ENCODE measurements at places on chromosomes 12 and 14.

- DNase-seq: no peak
Measured at GRCh38 chr12:12011880-12012260, 58.9 kb upstream of the BCL2L14 start.

GRCh38 chr12:64097366-64098105 lies 124.6 kb downstream of the KICS2 start:
- no peak for DNase-seq

DNA sequence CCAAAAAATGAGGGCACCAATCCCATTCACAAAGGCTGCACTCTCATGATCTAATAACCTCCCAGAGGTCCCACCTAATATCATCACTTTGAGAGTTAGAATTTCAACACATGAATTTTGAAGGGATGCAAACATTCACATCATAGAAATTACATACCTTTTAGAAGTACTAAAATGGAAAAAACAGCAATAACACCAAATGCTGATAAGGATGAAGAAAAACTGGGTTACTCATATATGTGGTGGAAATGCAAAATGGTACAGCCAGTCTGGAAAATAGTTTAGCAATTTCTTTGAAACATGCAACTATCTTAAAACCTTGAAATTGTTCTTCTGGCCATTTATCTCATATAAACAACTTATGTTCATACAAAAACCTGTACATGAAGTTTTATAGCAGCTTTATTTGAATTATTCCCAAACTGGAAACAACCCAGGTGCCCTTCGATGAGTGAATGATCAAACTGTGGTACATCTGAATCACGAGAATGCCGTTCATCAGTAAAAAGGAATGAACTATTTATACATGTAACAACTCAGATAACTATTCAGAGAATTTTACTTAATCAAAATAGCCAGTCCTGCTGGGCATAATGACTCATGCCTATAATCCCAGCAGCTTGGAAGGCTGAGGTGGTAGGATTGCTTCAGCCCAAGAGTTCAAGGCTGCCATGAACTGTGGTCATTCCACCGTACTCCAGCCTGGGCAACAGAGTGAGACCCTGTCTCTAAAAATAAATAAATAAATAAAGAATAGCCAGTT lies 109.4 kb upstream of the SSTR1 start:
- no peak for DNase-seq

DNA sequence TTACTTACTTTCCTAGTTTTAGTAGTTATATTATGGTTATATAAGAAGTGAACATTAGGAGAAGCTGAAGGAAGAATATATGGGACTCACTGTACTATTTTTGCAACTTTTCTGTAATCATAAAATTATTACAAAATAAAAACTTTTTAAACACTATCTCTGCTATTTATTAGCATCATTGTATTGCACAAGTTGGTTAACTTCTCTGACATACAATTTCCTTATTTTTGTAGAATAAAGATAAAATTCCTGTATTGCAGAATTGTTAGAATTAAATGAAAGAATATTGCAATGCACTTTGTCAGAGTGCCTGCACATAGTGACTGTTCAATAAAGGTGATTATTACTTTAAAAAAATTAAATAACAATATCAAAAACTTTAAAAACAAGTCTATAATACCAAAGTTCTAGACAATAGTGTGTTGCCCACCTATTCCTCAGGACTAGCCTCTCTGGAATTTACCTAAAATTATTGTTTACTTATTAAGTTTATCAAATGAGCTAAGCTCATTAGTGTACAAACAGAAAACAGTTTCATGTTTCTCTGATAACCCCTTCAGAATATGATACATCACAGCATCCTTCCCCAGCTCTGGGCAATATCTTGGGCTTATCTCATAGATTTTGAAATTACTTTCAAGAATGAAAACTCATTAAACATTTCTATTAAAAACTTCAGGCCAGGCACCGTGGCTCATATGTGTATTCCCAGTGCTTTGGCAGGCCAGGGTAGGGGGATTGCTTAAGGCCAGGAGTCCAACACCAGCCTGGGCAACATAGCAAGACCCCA lies 77.4 kb upstream of the TMPO start:
- DNase-seq: no peak

GRCh38 chr12:76275511-76276093 lies 72.6 kb downstream of the BBS10 start:
- DNase-seq: no peak

GRCh38 chr12:110936367-110937103 lies 16.2 kb upstream of the MYL2 start:
- no peak for DNase-seq

DNA sequence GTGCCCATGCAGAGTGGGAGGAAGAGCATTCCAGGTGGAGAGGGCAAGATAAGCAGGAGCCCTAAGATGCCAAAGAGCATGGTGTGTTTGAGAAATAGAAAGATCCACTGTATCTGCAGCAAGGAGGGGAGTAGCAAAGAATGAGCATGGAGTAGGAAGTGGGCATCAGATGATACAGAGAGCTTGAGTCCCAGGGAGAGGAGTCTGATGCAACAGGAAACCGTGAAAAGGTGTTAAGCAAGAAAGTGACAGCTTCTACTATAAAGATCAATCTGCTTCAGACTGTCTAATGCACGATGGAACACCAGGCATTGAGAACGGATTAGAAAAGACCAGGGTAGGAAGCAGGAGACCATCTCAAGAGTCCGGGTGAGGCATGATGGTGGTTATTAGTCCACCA lies 12.3 kb upstream of the GPRC5D start:
- no peak for DNase-seq

- DNase-seq: no peak
Measured at GRCh38 chr12:111569363-111570083, 29.6 kb downstream of the ATXN2 start.

DNA sequence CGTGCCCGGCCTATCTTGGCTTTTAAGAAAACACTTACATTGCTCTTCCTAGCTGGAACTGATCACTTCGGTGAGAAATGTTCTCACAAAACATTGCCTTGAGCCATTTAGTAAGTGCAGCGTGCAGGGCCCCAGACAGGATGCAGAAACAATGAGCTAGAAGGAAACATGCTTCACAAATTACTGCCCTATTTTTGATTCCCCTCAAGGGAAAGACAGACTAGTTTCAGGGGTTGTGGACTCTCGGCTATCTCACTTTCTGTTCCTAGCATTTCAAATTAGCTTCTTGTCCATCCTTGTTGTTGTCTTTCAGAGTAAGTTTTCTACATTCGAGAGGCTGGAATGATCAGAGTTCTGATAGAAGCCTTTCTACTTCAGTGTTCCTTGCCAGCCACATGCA lies 21.6 kb downstream of the TGFB3 start:
- no peak for DNase-seq

GRCh38 chr12:60308366-60308991 lies 712.6 kb downstream of the SLC16A7 start:
- no peak for DNase-seq

DNA sequence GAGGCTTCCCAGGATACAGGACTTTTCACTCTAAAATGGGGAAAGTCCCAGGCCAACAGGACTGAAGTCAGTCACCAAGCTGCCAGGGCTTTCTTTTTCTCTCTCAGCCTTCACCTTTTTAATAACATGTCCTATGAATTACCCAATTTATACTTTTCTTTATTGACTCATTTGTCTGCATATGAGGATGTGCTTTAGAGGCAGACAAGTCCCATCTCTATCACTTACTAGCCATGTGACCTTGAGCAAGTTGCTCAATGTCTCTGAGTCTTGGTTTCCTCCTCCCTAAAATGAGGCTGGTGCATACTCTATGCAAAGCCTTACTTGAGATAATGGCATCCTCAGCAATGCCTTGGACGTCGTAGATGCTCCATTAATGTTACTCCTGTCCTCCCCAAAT lies 98.1 kb upstream of the TMPO start:
- DNase-seq: no peak

GRCh38 chr12:114355389-114356088 lies 50.4 kb downstream of the TBX5 start:
- DNase-seq: no peak

GRCh38 chr12:89252284-89252683 lies 100.0 kb downstream of the DUSP6 start:
- DNase-seq: no peak

DNA sequence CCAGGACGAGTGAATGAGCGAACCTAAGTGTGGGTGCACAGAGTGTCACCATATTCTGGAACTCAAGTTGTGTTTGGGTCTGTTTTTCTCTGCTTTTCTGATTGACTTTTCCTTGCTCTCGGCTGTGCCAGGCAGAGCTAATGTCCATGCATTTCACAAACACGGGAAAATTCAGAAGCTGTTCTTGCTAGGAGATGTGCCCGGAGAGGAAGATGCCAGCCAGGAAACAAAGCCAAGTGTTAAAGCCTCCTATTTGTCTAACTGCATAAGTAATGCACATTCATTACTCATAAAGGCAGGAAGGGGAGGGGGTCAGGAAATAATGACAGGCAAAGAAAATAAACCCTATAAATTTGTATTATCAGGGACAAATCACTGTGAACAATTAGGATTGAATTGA lies 250.4 kb upstream of the SFSWAP start:
- DNase-seq: no peak

DNA sequence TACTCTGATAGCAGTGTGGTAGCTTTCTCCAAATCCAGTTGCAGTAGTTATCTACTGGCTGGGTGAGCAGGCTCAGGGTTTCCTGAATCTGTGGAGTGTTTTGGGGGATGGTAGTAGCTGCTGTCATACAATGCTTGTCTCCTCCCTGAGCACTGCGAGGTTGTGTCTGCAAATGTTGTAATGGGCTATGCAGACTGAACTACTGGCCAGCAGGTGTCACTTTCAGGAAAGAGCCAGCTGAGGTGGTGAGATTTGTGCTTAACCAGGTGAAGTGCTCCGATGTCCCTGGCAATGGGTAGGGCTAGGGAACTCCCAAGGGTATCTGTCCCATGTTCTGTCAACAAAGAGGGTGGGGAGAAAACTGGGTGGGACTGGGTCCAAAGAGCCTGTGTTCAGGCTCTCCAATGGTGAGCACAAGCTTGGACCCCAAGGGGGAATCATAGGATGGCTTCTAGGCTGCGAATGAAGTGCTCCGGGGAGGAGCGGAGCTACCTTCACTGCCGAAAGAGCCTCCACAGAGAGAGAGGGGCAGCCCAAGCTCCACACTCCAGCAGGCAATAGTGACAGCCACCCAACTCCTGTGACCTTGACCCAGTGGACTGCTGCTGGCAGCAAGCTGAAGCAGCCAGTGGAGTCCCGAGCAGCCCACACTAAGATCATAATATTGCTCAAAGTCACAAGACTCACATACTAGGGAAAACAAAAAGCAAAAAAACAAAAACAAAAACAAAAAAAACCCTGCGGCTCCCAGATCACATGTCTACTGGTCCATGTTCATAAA lies 1324.0 kb upstream of the USP15 start:
- DNase-seq: peak; percentile 4

DNA sequence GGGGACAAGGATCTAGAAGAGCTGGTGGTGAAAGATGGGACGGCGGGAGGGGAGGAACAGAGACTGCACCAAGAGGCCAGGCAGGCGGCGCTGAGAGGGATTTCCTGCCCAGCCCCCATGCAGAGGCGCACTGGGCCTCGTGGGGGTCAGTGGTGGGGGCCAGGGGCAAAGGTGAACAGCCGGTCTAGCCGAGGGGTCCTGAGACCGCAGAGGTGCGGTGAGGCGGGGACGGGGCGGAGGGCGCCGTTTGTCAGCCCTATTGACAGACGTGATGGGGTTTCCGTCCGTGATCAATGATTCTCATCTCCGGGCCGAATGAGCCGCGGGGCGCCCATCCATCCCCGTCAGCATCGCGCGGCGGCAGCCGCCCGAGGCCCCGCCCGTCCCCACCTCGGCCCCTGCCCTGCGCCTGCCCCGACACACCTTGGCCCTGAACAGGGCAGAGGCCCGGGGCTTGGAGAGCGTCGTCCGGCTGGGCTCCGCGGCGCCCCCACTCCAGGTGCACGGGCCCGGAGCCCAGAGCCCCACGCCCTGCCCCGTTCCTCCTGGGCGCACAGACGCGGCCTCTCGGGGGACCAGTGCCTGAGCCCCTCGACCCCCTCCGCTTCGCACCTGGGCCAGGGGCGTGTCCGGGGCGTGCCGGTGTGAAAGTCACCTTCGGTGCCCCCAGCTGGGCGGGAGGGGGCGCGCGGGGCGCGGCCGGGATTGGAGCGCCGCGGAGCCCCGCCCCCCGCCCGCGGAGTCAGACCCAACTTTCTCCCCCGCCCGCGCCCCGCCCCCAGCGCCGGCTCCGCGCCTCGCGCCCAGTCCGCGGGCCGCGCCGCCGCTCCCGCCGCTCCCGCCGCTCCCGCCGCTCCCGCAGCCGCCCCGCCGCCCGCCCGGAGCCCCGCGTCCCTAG lies at the start of gene NXPH4:
Gene NXPH4, plus strand, starts transcription at position 781 of the 898 bp plus-strand sequence. CDS start 176 bp downstream, outside the sequence.
- peak; percentile 82 for DNase-seq

GRCh38 chr14:74586681-74587362 lies 25.2 kb downstream of the LTBP2 start:
- DNase-seq: no peak

DNA sequence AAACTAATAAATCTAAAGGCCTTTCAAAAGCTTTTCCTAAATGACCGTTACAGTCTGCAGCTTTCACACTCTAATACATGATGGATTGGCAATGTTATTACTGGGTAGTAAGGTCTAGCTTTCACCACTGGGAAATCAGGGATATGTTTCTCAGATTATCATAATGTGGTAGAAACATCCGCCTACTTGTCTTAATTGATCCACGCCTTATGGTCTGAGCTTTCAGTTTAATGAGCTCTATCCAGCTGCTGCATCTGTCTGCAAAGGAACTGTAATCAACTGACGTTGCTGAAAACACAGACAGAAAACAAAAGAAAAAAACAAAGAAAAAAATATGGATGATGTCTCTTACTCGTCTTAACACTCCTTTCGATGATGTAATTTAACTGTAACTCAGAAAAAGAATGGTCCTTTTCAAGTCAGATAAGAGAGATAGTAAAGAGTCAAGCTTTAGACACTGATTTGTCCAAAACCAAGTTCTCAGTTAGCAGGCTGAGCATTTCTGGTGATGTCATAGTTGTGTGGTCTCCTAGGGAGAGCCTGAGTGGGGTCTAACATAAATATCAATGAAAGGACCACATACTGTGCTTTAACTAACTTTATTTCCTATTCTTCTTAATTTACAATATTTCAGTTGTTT lies 85.9 kb downstream of the C2CD5 start:
- DNase-seq: peak; percentile 56

All from D341Med (cell line).